Hematopoietic multipotent progenitor cell treated with erythropoietin and hydrocortisone succinate and interleukin-3 and kit ligand, for 15 days (in vitro differentiated cells): ENCODE measurements at places on chromosomes 3 and 15.

DNA sequence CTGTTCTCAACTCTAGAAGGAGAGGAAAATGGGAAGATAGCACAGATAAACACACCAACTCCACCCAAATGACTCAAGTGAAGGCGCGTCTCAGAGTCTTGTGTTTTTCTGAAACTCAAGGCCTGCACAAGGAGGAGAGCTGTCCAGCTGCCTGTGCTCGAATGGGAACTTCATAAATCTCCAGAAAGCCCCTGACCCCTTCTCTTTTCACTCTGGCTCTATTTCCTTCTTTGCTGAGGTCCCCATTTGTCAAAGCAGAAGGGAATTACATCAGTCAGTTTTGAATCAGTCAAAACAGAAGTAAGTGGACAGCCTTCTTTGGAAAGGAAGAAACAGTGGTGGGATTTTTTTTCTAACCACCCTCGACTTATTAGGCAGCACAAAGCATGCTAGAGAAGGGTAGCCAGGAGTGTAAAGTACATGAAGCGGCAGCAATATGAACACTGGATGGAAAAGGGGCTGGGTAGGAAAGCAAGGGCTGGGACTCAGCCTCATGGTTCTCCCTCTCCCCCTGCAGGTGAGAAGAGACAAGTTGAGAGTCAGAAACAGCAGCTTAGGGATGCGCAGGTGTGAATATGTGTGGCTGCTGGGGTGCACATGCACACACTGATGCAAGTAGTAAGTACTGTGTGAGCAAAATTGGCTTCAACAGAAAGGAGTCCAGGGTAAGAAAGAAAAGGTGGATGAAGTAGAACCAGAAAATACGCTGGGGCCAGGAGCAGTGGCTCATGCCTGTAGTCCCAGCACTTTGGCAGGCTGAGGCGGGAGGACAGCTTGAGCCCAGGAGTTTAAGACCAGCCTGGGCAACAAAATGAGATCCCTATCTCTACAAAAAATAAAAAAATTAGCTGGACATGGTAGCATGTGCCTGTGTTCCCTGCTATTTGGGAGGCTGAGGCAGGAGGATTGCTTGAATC lies 36.6 kb upstream of the MAGEF1 start:
- DNase-seq: no peak

DNA sequence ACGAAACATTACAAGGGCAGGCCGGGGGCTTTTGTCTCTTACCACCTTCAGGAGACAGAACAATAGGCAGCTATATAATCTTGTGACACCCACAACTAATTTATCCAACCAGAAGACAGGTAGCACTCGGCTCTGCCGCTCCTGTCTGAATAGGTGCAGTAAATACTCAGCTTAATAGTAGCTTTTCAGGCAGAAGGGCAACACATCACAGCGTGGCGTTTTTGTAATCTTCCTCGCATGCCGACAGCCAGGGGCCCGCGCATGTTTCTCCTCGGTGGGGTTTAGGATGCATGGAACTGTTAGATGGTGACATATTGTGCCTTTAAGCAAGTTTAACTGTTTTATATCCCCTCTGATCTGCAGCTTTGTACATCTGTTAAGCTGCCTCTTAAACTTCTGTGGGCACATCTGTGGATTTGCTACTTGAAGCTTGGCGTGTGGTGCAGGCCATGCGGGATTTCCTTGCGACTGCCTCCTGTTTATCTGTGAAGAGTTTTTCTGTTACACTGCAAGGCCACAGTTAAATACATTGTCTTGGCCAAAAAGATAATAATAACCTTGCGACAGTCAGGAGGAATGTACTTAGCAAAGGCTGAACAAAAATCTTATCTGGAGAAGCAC lies 123.2 kb upstream of the BNIP2 start:
- no peak for DNase-seq

- DNase-seq: no peak
Measured at GRCh38 chr3:154214306-154214705, 93.1 kb downstream of the ARHGEF26 start.

DNA sequence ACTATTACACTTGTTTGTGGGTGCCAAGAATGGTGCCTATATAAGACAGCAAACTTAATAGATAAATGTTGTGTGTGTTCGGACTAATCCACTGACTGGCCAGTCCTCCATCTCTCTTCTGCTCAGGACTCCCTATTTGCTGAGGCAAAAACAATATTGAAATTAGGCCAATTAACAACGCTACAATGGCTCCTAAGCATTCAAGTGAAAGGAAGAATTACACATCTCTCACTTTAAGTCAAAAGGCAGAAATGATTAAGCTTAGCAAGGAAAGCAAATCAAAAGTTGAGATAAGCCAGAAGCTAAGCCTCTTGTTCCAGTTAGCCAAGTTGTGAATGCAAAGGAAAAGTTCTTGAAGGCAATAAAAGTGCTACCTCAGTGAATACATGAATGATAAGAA lies 126.9 kb downstream of the CCNL1 start:
- DNase-seq: no peak

DNA sequence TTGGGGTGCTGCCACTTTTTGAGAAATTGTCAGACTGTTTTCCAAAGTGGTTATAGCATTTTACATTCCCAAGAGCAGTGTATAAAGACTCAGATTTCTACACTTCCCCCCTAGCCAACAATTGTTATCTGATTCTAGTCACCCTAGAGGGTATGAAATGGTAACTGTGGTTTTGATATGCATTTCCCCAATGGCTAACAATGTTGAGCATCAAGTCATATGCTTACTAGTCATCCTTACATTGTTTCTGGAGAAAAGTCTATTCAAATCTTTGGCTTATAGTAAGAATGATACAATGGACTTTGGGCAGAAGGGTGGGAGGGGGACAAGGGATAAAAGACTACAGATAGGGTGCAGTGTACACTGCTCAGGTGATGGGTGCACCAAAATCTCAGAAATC lies 73.3 kb downstream of the CSNK1G1 start:
- DNase-seq: no peak

DNA sequence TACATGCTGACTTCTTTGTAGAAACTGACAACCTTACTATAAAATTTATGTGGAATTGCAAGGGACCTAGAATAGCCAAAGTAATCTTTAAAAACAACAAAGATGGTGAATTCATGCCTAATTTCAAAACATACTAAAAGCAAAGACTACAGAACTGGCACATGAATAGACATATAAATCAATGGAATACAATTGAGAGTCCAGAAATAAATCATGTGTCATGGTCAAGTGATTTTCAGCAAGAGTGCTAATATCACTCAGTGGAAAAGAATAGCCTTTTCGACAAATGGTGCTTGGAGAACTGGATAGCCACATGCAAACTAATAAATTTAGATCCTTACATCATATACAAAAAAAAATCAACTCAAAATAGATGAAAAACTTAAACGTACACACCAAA lies 8.7 kb downstream of the IMPG2 start:
- DNase-seq: no peak

- no peak for DNase-seq
Measured at GRCh38 chr15:70902107-70902506, 9.5 kb downstream of the LRRC49 start.

DNA sequence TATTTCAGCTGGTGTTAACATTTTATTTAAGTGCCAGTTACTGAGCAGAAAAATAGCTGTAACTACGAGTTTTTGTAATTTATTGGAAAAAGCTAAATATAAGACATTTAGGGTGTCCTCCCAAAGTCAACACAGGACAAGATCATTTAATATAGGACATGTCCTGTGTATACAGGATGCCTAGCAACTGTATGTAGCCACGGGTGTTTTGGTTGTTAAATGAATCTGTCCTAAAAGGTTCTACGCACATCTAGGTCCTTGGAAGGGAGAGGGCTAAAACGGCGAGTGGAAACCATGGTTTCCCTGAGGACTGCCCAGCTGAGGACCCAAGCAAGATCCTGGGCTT lies 565 bp upstream of the ZNF621 start:
- DNase-seq: no peak

GRCh38 chr15:74857082-74857655 lies 14.2 kb upstream of the ULK3 start:
- DNase-seq: no peak

- no peak for DNase-seq
Measured at GRCh38 chr3:18772699-18773305, 347.7 kb upstream of the SATB1 start.

DNA sequence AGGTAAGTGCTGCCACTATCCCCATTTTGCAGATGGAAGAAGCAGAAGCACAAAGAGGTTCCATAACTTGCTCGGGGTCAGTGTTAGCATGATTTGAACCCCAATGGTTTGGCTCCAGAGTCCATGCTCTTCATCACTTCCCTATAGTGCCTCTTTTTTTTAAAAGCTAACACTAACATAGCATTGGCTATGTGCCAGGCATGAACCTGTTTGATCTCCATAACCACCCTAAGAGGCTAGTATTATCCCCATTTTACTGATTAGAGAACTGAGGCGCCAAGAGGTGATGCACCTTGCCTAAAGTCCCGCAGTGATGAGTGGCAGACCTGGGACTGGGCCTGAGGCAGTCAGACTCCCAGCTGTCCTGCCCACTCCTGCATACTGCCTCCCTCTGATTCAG lies 7.3 kb downstream of the LINGO1 start:
- DNase-seq: no peak

GRCh38 chr15:65920825-65921309 lies 51.6 kb downstream of the RAB11A start:
- no peak for DNase-seq

GRCh38 chr3:126494204-126494969 lies 18.7 kb upstream of the ZXDC start:
- no peak for DNase-seq

DNA sequence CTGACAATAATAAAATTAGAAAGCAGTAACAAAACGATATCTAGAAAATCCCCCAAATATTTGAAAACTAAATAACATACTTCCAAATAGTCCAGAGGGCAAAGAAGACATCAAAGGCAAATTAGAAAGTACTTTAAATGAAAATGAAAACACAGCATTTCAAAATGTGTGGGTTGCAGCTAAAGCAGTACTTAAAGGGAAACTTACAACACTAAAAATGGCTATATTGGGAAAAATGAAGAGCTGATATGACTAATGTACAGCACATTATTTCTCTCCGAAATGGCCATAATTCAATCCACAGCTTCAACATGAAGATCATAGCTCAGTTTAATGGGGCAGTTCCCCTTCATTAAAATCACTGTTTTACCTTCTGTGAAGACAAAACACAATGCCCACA lies 71.9 kb downstream of the FBXL22 start:
- no peak for DNase-seq

DNA sequence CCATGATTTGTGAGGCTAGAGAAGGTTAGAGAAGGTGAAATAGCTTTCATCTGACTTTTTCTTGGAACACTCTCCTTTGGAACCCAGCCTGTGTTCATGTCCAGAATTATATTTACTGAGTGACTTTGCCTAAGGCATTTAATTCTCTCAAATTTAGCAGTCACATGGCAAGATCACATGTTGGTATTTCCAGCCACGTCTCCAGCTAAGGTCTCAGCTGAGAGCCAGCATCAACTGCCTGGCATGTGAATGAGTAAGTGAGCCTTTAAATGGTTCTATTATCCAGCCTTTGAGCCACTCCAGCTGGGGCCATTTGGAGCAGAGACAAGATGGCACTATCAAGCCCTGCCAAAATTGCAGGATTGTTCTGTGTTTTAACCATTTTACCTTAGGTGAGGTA lies 130.2 kb upstream of the SGO1 start:
- DNase-seq: no peak

DNA sequence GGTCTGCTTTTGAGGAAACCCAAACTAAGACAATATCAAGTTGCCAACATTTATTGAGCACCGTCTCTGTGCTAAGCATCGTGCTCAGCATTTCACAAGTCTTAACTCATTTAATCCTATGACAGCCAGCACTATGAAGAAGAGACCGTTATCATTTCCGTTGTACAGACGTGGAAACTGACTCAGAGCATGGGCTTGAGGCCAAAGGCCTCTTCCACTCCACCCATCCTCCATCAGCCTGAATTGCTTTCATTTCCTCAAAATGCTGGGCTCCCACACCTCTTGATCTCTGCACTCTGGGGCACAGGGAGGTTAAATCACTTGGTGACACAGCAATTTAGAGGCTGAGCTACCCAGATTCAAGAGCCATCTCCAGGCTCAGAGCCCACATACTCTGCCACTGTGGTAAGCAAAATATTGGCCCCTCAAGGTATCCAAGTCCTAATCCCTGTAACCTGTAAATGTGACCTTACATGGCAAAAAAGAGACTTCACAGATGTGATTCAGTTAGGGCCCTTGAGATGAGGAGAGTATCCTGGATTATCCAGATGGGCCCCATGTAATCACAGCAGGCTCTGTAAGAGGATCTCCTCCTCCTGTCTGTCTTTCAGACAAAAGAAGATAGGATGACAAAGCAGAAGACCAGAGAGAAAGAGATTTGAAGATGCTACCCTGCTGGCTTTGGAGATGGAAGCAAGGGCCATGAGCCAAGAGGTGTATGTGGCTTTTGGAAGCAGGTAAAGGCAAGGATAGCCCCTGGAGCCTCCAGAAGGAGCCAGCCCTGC lies 24.3 kb upstream of the FLNB start:
- DNase-seq: peak; percentile 68

DNA sequence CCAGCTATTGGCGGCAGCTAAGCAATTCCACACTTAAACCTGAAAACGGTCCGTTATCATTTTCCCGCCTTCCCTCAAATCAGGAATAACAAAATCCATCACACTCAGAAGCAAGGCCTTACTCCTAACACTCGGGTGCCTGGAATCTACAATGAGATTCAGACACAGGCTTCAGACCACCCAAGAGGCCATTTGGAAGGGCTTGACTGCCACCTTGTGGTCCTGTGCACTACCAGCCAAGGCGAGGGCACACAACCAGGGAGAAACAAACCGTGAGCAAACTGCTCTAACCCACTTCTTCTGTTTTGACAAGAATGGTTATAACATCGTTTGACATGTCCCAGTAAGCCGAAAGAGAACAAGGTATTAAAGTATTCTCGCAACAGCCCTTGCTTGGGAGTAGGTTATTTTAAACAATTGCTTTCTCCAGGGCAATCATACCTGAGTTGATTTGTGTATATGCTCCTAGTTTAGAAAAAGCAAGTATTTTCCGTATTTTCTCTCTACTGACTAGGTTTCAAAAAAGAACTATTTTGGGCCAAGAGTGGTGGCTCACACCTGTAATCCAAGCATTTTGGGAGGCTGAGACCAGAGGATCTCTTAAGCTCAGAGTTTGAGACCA lies 40.1 kb upstream of the TAFA4 start:
- DNase-seq: peak; percentile 25

- no peak for DNase-seq
Measured at GRCh38 chr3:194690501-194691372, 5.1 kb downstream of the FAM43A start.

- DNase-seq: no peak
Measured at GRCh38 chr15:84661001-84661400, 3.0 kb upstream of the NMB start.
